ENCODE measurements at places on chromosomes 12 and 14.

- no peak for DNase-seq
These were observed 18.6 kb downstream of the PRORP start for GRCh38 chr14:35140718-35141581.

GRCh38 chr14:80049055-80049454 is 162.2 kb downstream of the DIO2 start:
- no peak for DNase-seq

- DNase-seq: no peak
These were observed 831 bp downstream of the CRIP1 start for GRCh38 chr14:105487449-105487985.

DNA sequence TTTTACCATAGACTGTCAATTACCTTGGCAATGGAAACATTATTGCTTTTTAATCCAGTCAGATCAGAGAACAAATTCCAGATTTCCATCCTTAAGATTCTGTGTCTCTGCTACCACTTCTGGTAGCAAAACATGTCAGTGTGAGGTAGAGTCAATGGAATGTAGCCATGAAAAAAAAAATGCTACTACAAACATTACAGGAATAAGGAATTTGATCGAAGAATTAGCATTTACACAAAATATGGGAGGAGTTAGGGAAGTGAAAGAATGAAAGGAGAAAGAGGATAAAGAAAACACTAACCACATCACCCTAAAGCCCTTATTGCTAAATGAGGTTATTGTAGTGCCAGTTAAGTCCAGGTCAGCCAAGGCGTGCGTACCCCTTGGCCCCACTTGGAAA is 9.2 kb downstream of the MED21 start:
- no peak for DNase-seq

- DNase-seq: no peak
These were observed 193.9 kb downstream of the AEBP2 start for GRCh38 chr12:19633194-19633593.

- DNase-seq: no peak
These were observed 371.9 kb downstream of the ATP23 start for GRCh38 chr12:58313091-58313855.

- no peak for DNase-seq
These were observed 75.3 kb upstream of the OR4E1 start for GRCh38 chr14:21748869-21749303.

Measured in DMS 273 treated with DMSO at 0.1 percent for 48 hours (cell line).